ENCODE measurements at places on chromosomes 16 and 17.

DNA sequence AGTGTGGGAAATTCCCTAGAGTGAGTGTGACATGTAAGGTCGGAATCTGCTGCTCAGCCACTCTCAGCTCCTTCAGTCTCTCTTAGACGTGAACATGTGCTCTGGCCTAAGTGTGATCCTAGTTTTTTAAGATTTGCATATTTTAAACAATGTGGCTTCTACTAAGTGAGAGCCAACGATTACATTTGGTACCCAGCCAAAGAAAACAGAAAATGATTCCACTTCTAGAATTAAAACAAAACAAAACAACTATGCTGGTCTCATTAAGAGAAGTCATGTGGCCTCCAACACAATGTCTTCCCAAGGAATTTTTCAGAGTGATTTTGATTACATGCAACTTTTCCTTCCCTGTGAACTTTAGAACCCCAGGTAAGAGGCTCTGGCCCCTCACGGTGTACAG lies 10.1 kb downstream of the TMEM238L start:
- DNase-seq = no peak

- no peak for DNase-seq
These were observed 43.3 kb upstream of the CMIP start for GRCh38 chr16:81401035-81401950.

- DNase-seq = no peak
These were observed 5.6 kb downstream of the SF3B3 start for GRCh38 chr16:70529051-70529777.

- no peak for DNase-seq
These were observed 265.9 kb downstream of the SOX9 start for GRCh38 chr17:72386619-72387237.

DNA sequence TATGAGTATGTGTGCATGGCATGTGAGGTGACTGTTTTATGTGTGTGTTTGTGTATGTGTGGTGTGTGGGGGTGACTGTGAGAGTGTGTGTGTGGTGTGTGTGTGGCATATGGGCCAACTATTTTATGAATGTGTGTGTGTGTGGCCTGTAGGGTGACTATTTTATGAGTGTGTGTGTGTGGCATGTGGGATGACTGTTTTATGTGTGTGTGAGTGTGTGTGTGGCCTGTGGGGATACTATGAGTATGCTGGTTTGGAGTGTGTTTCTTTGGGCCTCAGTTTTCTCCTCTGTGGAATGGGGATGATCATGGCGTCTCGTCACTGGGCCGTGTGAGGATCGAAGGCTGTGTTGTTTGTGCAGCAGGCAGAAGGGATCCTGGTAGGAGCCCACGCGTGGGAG lies 152.1 kb upstream of the PLCG2 start:
- DNase-seq = no peak

DNA sequence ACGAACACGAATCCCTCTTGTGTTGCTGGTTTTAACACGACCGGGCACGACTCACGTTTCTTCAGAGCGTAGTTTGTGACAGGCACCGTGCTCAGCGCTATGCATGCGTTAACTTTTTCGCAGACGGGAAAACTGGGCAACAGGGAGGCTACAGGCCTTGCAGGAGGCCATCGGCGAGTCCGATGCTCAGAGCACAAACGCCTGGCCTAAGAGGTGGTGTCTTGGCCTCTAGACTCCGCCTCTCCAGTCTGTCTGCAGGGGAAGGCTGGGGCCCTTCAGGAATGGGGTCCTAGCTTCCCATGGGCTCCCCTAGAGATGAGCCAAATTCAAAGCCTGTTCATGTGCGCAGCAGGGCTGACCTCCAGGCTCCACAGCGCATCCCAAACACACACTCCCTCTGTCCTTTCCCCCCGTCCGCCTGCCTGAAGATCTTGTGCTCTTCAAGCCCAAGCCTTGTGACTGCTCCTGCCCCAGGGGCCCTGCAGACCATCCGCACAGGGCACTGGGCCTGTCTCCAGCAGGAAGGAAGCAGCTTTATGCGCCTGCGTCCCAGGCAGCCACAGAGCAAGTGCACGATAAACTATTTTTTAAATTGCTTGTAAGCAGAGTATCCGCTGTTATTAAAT lies 3.1 kb downstream of the CLCN7 start:
- DNase-seq = no peak

- DNase-seq = peak; percentile 86
These were observed 31.4 kb upstream of the ZNF750 start for GRCh38 chr17:82871056-82871775.

- DNase-seq = no peak
These were observed 3.9 kb downstream of the TSPOAP1 start for GRCh38 chr17:58324409-58325288.

DNA sequence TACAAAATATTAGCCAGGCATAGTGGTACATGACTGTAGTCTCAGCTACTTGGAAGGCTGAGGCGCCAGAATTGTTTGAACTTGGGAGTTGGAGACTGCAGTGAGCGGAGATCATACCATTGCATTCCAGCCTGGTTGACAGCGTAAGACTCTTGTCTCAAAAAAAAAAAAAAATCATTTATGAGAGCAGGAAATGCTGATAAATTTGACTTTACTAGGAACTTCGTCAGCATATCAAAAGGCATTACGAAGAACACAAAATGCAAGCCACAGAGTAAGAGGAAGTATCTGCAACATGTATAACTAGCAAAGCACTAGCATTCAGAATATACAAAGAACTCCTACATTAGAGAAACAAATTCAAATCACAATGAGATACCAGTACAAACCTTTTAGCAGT lies 279.3 kb downstream of the ZFHX3 start:
- DNase-seq = no peak

GRCh38 chr17:2214929-2215615 lies 88.5 kb downstream of the SMG6 start:
- no peak for DNase-seq

- no peak for DNase-seq
These were observed 41.5 kb upstream of the CBFA2T3 start for GRCh38 chr16:89018282-89019158.

- DNase-seq = no peak
These were observed 36.2 kb downstream of the RGS9 start for GRCh38 chr17:65173284-65173793.

- no peak for DNase-seq
These were observed 3.3 kb upstream of the SLFN12L start for GRCh38 chr17:35540589-35541404.
